ENCODE measurements at places on chromosomes 11 and 22. TPM values are rescaled to one million over a fixed set of nuclear protein-coding genes. Genes with fewer than 3 reads are reported as not detected.

MAPK11 gene
- 10.7 TPM for total RNA-seq

OR56A1 gene
- not detected for total RNA-seq

PRR33 gene
- 0.16 TPM for total RNA-seq

MPZL2 gene
- not detected for total RNA-seq

SCGB1D2 gene
- not detected for total RNA-seq

MAP4K2 gene
- total RNA-seq = 73.6 TPM
